C1 segment of cervical spinal cord (tissue), 14 donors: ENCODE measurements at places on chromosomes 12 and 14.

GRCh38 chr12:130818635-130819576, 20.1 kb downstream of the STX2 start:
- DNase-seq: no peak

DNA sequence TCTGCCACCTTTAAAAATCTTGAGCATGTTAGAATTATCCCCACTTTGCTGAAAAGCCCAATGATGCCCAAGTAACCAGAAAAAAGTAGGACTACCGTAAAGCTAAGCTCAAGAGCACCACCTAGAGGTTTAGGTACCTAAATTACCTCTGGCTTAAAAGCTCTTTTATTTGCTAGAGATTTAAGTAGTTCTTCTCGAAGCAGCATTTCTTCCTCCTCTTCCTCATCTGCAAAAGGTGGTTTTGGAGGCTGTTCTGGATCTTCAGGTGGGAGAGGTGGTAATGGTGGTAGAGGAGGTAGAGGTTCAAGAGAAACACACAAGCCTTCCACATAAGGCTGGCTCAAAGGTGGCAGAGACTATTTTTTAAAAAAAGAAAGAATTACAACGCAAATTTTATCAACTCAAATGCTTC, 26.9 kb downstream of the ZFC3H1 start:
- DNase-seq: no peak

DNA sequence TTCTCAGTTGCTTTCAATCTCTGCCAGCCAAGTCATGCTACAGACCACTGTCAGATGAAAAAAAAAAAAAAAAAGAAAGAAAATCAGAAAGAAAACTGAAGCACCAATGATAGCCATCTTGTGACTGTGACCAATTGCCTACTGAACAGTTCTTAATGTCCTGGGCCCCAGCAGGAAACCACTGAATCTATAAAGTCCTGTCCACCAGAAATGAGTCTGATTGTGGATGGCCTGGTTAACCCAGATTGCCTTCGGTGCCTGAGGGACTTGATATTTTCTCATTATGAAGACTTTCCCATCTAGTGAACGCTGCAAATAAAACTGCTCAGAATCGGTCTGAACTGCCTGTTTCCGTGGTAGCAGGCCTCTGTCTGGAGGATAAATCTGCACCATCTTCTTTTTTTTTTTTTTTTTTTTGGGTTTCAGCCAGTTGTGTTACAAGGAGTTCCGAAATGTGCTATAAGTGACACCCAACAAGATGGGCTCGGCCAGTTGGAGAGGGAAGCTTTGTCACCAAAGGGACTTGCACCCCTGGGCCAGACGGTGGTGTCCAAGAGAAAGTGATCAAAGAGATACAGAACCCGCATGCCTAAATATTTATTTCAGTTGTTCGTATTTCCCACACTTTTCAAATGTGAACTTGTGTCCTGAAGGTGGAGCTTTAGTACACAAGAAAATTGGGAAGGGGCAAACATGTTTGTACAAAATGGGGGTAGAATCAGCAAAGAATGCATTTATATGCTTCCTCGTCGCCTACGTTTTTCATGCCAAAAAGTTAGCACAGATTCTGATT, 3.0 kb upstream of the PLXNC1 start:
- no peak for DNase-seq

- no peak for DNase-seq
These were observed 1.2 kb downstream of the CDK2AP1 start for GRCh38 chr12:123270214-123271000.

- DNase-seq: no peak
These were observed 307.2 kb downstream of the ADGRD1 start for GRCh38 chr12:131260954-131261353.
